Activated CD8-positive, alpha-beta memory T cell treated with anti-CD3 and anti-CD28 coated beads for 4 hours (primary cell): ENCODE measurements at places on chromosomes 5 and 9.

- DNase-seq: no peak
Observed at GRCh38 chr5:33701251-33701650, 190.5 kb downstream of the ADAMTS12 start.

- DNase-seq: no peak
Observed at GRCh38 chr5:157624144-157624543, 28.1 kb downstream of the SOX30 start.

DNA sequence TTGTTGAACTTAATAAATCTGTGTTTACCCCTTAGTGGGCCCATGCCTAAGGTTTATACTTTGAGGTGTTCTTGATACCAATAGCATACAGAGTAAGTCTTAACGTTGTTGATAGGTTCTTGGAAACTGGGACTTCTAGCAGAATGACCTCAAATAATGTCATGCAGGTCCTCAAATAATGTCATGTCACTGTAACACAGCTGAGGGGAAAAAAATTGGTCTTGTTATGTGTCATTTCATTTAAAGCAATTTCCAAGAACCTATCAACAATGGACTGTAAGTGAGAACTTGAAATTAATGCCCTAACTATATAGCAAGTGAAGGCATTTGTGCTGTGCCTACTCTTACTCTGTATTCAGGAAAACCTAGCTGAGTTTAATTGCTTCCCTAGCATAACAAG is 7.2 kb downstream of the DNAJA1 start:
- no peak for DNase-seq

GRCh38 chr5:158561562-158562190 is 538.0 kb downstream of the EBF1 start:
- DNase-seq: no peak
